ENCODE measurements at places on chromosomes 3 and 15.

DNA sequence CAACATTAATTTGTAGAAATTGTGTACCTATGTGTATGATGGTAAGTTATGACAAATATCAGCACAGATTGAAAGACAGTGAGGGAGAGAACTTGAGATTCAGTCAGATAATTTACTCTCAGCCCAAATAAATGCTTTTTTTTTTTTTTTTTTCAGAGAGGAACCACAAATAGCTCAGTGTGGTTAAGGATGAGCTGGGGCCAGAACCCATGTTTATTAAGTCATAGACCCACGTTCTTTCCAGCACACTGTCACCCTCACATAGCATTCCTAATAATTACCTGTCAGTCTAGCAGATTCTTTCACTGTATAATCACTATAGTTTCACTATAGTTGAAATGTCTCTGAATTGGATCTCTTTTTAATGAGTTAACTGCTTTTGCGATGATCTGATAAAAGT lies 246.1 kb downstream of the ZIC1 start:
- DNase-seq: no peak

GRCh38 chr3:4993276-4994143 lies 14.3 kb downstream of the BHLHE40 start:
- no peak for DNase-seq

GRCh38 chr3:122677216-122677615 lies 3.4 kb upstream of the PARP14 start:
- DNase-seq: no peak

DNA sequence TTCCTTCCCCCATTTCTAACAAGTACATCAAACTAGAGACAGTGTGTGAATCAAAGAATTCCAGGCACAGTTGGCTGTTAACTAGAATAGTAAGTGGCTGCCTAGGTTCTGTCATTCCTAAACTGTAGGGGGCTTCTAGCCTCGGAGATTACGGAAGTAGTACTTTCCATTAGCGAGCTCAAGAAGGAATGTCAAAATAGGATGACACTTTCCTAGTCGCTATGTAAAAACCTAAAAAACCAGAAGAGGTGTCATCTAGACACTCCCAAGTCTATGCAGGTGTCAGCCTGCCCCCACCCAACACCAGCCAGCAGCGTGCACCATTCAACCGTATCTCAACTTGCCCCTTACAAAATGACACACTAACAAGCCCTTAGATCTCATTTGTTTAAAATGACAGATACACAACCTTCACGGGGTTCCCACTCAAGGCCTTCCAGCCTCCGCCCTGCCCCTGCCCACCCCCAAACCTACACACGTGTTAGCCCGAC lies 874 bp downstream of the INO80 start:
- no peak for DNase-seq

All from NCI-H446 treated with DMSO at 0.1 percent for 48 hours (cell line).